ENCODE measurements at places on chromosomes 2 and 18.
A peak's percentile ranks its signal among the peaks of the same experiment; 100 is the strongest.

DNA sequence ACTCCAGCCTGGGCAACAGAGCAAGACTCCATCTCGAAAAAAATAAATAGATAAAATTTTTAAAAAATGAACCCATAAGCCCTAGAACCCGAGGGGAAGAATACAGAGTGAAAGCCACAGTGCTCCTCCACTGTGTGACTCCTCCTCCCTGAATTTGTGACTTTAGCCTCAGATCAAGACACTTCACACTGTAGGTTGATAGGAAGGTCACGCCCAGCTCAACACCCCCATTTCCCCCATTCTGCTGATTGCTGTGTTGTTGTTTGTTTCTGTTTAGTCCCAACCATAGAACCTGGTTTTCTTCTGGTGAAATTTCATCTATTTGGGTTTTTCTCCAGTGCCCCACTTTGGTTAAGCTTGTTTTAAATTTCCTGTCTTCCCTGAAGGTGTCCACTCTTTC is 102.2 kb downstream of the VIT start:
- DNase-seq, result no peak

GRCh38 chr2:240640939-240641338 is 15.7 kb downstream of the GPR35 start:
- no peak for DNase-seq

DNA sequence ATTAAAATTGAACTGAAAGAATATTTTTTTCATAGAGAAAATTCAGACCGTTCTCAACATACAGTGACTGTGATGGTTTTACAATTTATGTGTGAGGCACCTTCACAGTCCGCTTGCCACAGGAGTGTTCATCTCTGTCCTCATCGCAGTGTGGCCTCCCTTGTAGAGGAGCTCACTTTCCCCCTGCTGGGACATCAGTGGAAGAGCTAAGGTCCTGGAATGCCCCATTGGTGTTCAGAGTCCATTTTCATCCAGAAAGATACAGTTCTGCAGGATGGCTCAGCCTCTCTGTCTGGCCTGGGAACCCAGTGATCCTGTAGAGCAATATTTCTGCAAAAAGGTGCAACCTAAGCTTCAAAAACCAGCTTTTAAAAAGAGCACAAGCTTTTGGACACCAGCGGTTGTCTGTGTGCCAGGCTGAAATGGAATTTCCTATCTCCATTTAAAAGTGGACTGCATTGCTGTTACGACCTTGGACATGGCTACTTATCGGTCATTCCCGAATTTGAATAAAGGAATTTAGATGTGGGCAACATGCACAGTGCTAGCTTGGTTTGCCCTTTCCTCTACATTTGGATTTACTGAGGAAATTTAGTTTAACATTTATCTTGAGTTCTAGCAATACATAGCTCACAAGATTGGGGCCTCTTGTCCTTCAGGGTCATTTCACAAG is 26.7 kb upstream of the FAM237A start:
- no peak for DNase-seq

DNA sequence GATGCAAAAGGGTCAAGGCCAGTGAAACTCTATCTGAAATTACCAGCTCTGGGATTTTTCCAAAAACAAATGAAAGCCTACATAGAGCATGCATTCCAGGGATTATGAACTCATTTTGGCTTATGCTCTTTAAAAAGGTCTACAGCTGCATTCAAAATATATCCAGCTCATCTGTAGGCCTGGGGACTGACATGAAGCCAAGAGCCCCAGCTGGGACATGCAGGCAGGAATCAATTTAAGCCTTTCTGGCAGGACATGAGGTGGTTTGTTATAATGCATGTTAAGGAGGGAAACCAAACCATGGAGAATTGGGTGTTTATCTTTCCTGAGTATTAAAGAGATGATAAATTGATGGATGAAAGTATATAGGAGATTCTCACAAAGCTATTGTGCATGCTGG is 164.5 kb downstream of the RBM43 start:
- DNase-seq, result no peak

- no peak for DNase-seq
Observed at GRCh38 chr2:23425885-23426262, 40.9 kb downstream of the KLHL29 start.

GRCh38 chr2:196247976-196248280 is 76.5 kb upstream of the STK17B start:
- no peak for DNase-seq

DNA sequence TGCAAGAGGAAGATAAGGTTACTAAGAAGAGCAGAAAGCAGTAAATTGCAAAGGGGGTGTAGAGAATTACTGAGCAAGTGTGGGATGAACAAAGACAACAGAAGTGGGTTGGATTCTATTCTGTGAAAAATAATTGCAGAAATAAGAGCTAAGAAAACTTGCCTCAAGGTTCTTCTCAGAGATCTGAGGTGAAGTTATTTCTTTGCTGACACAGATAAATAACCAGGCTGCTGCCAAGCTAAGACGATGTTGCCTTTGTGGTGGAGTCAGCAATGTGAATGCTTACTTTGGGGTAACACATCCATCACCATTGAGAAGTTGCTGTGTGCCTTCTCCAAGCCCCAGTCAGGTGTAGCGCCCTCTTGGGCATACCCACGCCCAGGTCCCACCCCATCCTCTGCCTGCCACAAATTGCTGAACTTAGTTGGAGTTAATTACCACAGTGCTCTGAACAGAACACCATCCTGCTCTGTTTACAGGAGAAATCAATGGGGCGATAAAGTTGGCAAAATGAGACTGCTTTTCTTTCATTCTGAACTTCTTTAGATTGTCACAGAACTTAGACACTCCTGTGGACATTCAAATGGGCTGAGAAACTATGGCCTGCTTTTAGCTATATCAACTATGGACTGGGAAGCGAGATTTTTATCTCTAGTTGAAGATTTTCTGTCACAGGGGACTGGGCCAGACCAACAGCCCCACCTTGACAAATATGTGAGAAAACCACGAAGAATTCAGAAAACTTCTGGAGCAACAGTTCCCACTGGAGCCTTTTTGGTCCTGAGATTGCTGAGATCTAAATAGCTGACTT is 283.6 kb downstream of the TMX3 start:
- DNase-seq, result no peak

GRCh38 chr18:42533009-42533575 is 578.1 kb downstream of the PIK3C3 start:
- DNase-seq, result peak; percentile 8

GRCh38 chr2:191351921-191352320 is 106.7 kb downstream of the MYO1B start:
- no peak for DNase-seq

DNA sequence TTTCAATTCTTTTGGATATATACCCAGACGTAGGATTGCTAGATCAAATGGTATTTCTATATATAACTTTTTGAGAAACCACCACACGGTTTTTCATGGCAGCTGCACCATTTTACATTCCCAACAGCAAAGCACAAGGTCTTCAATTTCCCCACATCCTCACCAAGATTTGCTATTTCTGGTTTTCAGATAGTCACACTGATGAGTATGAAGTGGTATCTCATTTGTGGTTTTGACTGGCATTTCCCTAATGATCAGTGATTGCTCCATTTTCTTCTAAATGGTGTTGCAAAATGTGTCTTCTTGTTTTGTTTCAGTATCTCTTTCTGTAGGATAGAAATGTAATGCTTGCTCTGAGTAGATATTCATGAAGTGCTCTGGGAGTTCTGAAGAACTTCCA is 52.0 kb downstream of the ANKRD44 start:
- no peak for DNase-seq

DNA sequence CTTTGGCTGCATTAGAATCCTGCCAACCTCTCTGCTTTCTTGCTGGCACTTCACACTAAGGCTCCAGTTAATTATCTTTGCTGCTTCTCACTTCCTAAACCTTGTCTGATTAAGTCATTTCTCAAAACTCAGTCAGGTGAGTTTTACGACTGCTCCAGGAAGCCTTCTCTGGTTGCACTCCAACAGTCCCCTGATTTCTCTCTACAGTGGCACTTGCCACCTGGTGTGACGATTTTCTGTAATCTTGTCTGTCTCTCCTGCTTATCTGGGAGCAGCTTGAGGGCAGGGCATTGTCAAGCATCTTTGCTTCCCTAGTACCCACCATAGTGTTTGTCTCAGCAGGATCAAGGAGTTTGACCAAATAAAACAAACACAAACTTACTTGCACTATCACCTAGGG is 10.4 kb upstream of the GATA6 start:
- DNase-seq, result no peak

DNA sequence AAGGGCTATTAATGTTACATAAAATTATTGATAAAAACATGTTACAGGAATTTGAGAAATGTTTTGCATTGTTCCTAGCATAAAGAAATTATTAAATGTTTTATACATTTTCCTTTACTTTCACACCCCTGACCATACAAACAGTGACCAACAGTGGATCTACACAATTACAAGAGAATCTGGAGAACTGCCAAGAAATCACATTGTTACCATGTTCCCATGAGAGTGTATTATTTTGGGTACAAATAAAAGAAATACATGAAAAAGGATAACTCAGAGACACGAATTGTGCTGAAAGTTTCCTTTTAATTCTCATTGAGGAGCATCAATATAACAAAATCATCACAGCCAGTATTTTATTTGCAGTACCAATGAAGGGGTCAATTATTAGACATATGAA is 150.1 kb downstream of the WDPCP start:
- DNase-seq, result no peak

DNA sequence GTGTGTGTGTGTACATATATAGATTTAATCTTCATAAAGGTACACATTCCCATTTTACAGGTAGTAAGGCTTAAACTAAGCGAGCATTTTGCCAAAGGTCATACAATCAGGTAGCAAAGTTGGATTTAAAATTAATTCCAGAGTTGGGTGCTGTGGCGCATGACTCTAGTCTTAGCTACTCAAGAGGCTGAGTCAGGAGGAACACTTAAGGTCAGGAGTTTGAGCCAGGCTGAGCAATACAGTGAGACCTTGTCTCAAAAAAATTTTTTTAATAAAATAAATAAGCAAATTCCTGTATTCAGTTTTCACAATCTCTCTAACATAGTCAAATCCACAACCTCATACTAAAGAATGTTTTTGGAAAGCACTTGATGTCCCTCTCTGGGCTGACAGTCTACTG is 111.5 kb upstream of the LDLRAD4 start:
- DNase-seq, result no peak

DNA sequence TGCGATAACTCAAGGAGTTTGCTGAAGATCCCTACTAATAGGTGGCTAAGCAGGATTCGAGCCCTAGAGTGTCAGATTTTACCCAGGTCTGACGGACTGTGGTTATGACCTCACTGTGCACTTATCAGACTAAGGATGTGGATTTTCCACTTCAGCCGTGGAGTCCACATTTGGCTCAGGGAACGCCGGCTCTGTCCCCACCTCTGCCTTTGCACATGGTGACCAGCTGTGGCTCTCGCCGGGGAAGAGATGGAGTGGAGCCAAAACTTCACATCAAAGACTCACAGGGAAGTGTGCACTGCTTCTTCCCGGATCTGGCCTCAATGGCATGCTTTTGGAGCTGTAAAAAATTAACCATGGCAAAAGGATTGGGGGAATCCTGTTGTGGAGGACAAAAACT is 249.3 kb upstream of the APCDD1 start:
- no peak for DNase-seq

- DNase-seq, result no peak
Observed at GRCh38 chr2:113010088-113010487, 4.8 kb downstream of the IL36A start.

GRCh38 chr2:50347358-50348044 is 684.4 kb downstream of the NRXN1 start:
- no peak for DNase-seq

DNA sequence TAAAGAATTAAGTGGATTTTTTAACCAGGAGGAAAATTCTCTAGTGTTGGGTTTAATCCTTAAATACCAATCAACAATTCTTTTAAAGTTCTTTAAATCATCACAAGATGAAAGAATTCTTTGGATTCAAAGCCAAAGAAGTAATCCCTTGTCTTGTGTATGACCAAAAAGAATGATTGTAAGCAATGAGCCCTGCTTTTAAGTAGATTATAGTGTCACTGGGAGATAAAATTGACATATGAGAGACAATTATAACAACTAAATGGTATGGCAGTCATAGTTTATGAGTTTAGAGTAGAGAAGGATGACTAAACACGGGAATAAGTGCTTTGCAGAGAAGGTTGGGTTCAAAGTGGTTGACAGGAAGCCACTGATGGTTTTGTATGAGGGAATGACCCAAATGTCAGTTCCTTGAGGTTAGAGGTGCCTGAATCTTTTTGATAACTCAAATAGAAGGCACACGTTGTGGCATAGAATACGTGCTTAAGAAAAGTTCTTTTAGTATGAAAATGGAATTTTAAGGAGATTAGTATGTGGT is 199.6 kb upstream of the TCF4 start:
- DNase-seq, result no peak

GRCh38 chr2:15674637-15675455 is 83.2 kb downstream of the DDX1 start:
- no peak for DNase-seq
